Nephron progenitor cell (in vitro differentiated cells): ENCODE measurements at places on chromosomes 2 and 18.

GRCh38 chr2:29329899-29330298, 214.7 kb downstream of the CLIP4 start:
- no peak for DNase-seq

DNA sequence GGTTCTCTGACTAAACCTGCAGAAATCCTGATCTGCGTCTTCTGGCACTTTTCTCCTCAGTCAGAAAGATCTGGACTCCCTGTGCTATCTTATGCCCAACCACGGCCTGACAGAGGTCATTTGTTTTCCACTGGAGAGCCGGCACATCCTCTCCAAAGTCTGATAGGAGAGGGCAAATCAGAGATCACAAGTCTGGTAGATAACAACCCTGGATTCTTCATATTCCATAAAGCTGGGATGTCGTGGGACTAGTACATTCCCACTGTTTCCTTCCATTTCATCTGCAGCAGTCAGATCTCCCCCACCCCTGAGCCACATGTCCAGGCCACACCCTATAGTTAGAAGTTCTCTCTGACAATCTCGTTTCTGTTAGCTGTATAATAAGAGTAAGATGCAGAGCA, 157.0 kb downstream of the MGAT5 start:
- no peak for DNase-seq

- no peak for DNase-seq
Observed at GRCh38 chr2:45128580-45128997, 119.3 kb upstream of the SIX2 start.

GRCh38 chr18:39555496-39555895, 1989.9 kb upstream of the CELF4 start:
- DNase-seq, result peak; percentile 8

- no peak for DNase-seq
Observed at GRCh38 chr2:152613235-152613634, 104.0 kb downstream of the PRPF40A start.

GRCh38 chr2:118584062-118584749, 263.2 kb downstream of the EN1 start:
- no peak for DNase-seq

DNA sequence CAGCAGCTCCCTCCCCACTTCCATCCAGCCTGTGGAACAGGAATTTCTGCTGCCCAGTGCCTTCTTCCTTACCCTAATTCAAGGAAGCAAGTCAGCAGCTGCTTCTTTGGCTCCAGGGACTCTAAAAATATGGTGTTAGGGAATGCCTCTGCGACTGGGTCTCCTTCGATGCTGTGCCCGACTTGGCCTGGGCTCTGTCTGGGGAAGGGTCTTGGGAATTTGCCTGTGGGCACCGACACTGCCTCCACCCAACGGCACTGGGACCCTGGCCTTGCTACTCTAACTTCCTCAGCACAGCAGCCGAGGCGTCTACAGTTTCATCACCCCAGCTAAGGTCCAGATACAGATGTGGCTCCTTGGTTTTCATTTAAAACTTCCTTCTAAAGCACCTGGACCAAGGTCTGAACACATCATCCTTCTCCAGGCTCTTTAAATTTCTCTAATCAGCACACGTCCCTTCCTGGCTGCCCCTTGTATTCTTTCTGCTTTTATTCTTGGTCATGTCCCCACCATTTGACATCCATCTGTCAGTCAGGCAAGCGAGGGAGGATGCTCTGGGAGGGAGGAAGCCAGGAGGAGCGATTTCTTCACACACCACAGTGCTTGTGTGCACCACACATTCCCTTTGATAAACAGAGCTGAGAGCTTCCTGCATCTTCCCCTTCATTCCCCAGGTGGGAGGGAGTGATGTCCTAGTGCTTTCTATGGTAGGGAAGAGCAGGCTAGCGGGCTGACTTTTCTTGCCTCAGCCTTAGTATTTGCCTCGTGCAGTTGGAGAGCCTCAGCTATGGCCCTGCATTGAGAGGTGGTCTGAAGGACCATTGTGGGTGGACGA, 6.8 kb downstream of the LBH start:
- DNase-seq, result no peak

DNA sequence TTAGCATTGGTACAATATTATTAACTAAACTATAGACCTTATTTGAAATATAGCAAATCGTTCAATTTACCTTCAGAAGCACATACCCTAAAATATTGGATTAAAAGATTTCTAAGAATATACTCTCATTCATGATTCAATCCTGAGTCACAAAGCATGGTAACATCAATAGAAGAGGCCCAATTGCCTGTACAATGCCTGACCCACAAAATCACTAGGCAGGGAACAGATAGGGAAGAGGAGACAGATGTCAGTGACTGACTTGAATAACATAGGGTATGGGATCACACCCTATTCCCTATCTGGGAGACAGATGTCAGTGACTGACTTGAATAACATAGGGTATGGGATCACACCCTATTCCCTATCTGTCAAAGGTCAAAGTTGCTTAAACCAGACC, 611.6 kb upstream of the VRK2 start:
- DNase-seq, result no peak

DNA sequence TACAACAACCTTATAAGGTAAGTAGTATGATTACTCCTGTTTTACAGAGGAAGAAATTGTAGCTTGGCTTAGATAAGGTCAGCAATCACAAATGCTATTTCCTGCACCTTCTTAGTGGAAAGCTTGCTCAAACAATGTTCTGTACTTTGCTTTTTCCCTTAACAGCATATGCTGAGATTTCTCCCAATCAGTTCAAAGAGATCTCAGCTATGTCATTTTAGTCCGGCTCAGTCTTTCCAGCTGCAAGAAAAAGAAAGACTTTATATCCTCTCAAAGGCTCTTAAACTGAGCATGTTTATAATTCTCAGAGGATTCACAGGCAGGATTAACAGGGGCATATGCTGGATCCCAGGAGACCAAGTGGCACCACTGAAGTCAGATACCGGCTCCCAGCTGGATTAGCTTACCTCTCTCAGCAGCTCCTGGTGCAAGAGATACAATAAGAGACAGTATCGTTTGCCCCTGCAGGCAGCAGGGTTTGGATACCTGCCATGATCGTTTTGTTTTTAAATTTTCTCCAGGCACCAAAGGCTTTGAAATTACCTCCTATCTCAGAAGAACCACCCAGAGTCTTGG, 29.5 kb downstream of the KIAA2012 start:
- DNase-seq, result no peak
